ENCODE measurements at places on chromosomes 5 and 9.

- DNase-seq = no peak
These were observed 4.6 kb downstream of the IFNE start for GRCh38 chr9:21477466-21477865.

DNA sequence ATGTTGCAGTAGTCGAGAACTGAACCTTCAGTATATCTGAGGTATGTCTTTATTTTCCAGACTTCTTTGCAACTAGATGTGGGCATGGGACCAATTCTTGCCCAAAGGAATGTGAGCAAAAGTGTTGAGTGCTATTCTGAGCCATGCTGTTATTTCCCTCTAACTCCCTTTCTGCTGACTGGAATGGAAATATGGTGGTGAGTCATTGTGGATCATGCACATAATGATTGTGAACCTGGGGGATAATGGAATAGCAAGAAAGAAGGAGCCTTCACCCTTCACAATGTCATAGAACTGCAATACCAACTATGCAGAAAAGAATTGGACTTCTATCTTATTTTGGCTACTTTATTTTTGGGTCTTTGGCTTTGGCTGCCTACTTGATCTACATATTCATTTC, 10.3 kb upstream of the DOCK2 start:
- no peak for DNase-seq

GRCh38 chr9:118643118-118643517, 726.1 kb downstream of the BRINP1 start:
- peak; percentile 2 for DNase-seq

DNA sequence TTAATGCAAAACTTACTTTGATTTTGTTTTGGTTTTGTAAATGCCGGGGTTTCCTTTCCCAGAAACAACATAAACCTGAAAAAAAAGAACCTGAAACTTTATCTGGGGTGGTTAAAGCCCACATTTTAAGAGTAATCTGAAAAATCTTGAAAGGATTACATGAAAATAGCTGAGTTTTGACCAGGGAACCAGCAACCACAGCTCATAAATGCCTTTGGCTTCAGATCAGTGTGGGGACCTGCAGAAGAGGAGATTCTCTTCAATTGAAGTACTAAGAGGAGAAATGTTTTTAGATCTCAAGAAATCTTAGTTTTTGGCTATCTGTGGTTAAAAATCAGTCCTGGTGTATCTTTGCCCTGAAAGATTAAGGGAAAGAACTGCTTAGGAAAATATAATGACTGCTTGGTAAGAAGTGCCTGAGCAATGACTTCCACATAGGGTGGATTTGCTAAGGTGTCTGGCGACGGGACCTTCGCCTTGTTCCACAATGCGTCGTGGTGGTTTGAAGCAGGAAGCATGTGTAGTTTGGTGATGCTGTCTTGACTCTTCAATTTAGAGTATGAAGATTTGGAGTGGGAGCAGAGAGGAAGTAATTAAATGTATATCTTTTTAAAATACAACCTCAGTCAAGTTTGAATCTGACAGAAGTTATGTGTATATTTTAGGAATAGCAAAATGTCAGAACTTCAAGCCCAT, 186.5 kb downstream of the MAN2A1 start:
- no peak for DNase-seq

DNA sequence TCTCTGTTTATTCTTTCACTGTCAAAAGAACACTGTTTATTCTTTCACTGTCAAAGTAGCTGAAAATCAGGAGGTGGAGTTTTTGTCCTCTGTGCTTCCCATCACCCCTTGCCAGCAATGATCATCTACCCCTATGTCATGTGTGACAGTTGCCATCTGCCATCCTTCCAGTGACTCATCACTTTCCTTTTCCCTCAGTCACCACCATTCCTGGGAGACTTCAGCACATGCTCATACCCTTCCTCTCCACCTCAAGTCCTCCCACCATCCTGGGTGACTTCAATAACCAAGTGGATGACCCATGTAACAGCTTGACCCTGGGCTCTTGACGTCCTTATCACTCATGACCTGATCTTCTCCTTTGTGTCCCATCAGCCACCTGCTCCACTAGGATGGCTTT, 43.3 kb upstream of the RASEF start:
- DNase-seq = no peak

DNA sequence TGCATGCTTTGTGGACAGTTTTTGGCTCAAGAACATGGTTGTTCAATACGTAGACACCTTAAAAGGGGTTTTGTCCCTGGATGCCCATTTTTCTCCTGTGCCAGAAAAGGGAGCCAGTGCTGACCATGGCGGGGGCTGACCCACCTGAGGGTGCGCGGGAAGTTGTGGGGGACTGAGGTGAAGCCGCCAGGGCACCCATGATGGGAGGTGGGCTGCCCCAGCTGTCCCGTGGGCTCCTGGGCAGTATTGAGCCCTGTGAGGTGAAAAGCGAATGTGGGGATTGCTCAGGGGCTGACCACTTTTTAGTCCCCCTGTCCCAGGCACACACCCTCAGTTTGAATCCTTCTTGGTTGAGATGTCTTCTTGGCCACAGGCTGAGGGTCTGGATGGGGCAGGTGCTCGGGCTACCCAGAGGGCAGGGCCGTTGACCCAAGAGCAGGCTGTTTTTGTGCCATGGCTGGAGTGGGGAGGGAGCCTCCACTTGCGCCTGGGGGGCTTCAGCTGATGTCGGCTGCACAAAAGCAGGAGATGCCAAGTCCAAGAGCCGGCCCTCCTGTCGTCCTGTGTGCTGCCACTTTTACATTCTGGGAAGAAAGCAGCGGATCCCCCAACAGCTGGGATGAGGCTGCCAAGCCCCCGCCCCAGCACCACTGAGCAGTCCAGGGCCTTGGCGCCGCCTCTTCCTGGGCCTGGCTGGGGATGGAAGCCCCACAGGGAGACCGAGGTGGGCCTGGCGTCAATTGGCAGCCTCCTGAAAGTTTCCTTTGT, 120.1 kb downstream of the WNK2 start:
- no peak for DNase-seq

DNA sequence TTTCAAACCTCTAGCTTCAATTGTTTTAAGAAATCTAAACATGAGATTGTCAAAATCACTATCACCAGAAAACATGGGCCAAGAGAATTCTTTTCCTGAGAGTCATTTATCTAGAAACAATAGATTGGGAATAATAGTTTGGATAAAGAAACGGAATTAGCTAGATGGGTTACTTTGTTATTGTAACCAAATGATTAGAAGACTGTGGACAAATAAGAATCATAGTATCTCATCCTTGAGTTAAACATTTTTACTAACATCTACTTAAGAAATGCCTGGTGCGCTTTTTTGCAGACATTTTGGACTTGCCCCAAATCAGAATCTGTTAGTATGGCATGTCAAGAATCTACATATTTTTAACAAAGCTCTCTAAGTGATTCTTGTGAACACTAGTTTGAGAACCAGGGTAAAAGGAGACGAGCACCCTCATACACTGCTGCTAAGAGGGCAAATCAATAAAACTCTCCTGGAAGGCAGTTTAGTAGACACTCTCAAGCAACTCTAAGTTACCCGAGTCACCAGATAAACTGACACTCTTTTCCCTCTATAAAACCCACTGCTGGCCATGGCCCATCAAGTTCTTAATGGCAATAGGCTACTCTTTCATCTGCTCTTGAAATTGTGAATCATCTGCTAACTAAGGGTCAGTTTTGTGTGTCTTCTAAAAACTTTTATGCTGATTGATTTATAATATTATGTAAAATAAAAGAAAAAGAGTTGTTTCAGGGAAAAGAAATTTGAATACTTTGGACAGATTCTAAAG, 39.1 kb downstream of the TPD52L3 start:
- no peak for DNase-seq

DNA sequence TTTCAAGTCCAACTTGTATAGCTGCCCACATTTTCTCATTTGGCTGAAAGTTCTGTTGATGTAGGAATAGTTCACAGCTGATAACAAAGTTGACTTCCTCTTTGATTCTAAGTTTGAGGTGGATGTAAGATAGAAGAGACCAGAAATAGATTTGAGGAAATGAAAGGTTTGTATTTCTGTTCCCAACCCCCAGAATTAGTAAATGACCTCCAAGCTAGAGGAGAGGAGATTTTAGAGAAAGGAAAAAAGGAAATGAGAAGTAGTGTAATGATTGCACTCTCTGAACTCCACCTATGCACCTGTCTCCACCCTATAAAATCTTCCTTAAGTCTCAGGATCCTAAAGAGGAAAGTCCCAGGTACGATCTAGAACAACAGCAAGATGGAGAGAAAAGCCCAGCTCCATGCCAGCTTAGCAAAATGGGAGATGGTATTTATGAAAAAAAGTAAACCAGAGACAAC, 130.4 kb upstream of the POC5 start:
- no peak for DNase-seq

- DNase-seq = no peak
These were observed 656.2 kb upstream of the PTPRD start for GRCh38 chr9:11269036-11269435.

DNA sequence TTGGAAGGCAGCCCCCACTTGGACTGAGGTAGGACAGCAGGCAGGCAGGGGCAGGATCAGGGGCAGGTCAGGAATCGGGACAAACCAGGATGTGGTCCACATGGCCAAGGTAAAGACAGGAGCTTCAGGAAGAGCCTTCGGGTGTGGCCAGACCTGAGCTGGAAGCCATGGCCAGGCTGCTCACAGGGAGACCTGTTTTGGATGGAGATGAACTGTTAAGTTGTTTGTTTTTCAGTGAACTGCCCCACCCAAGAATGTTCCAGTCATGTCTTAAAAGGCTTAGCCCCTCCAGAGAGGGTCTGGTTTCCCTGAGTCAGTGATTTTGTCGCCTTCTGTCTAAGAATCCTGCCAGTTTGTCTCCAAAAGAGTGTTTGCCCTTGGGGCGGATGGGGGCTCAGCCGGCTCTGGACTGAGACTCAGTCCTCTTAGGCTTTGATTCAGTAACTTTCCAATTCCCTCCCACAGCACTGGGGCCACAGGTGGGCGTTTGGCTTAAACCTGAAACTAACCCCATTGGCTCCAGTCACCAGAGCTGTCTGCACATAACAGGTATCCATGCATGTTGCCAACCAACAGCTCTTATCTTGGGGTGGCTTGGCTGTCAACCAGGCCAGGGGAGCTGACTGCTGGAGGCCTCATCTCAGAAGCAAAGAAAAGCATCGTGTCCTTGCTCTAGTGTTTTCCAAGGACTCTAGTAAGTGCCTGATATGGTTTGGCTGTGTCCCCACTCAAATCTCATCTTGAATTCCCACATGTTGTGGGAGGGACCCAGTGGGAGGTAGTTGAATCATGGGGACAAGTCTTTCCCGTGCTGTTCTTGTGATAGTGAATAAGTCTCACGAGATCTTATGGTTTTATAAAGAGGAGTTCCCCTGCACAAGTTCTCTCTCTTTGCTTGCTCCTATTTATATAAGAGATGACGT, 11.3 kb upstream of the ANKH start:
- no peak for DNase-seq

- no peak for DNase-seq
These were observed 187.6 kb downstream of the COMMD10 start for GRCh38 chr5:116272281-116272941.

- no peak for DNase-seq
These were observed 61.6 kb downstream of the CSNK1A1 start for GRCh38 chr5:149489605-149490037.

DNA sequence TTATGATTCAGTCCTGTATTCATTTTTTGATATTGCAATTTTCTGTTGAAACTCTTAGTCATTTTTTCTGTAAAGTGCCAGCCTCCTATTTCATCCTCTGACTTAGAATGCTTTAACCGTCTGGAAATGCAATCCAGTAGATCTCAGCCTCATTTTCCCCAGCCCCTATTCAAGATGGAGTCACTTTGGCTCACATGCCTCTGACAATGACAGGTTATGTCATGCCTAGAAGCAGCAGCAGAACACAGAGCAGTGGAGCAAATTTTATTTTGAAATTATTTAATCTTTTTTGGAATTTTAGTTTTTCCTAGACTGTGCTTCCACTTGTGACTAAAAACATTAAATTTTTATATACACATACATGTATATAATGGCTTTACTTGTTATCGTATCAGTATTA, 1053.2 kb downstream of the TAF11L14 start:
- DNase-seq = no peak

DNA sequence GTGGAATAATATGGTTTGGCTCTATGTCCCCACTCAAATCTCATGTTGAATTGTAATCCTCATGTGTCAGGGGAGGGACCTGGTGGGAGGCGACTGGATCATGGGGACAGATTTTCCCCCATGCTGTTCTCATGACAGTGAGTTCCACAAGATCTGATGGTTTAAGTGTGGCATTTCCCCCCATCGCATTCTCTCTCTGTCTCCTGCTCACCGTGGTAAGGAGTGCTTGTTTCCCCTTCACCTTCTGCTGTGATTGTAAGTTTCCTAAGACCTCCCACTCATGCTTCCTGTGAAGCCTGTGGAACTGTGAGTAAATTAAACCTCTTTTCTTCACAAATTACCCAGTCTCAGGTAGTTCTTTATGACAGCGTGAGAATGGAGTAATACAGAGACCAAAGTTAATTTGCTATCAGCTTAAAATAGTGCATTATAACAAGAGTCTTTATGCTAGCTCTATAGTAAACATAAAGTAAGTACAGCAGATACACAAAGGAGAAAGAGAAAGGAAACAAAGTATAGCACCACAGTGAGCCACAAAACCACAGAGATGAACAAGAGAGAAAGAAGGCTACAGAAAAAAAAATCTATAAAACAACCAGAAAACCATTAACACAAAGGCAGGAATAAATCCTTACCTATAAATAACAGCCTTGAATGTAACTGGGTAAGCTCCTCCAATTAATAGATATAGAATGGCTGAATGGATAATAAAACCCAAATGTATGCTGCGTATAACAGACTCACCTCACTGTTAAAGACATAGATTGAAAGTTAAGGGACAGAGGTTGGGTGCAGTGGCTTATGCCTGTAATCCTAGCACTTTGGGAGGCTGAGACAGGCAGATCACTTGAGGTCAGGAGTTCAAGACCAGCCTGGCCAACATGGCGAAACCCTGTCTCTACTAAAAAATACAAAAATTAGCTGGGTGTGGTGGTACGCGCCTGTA, 39.7 kb downstream of the RAPGEF6 start:
- no peak for DNase-seq

All from left renal pelvis (tissue), 4 donors.